Non-pigmented ciliary epithelial cell (primary cell): ENCODE measurements at places on chromosomes 7 and 10.

DNA sequence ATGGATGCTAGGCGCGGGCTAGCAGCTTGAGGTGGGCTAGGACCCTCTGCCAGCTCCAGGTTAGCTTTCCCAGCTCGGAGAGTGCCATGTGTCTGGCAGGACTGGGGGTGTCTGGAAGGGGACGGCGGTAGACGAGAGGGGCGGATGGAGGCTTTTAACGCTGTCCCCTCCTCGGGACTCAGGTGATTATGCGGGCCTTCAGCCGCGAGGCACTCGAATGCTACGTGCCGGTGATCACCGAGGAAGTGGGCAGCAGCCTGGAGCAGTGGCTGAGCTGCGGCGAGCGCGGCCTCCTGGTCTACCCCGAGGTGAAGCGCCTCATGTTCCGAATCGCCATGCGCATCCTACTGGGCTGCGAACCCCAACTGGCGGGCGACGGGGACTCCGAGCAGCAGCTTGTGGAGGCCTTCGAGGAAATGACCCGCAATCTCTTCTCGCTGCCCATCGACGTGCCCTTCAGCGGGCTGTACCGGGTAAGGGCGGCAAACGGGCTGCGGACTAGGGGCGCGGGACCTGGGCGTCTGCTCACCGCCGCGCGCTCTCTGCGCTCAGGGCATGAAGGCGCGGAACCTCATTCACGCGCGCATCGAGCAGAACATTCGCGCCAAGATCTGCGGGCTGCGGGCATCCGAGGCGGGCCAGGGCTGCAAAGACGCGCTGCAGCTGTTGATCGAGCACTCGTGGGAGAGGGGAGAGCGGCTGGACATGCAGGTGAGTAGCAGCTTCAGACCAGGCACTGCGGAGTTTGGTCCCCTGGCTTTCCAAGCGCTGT, 1.1 kb downstream of the CYP26A1 start:
- no peak for DNase-seq

GRCh38 chr7:31783221-31783620, 96.2 kb downstream of the PPP1R17 start:
- no peak for DNase-seq

GRCh38 chr10:123831259-123831658, 60.3 kb downstream of the CPXM2 start:
- DNase-seq, result no peak

DNA sequence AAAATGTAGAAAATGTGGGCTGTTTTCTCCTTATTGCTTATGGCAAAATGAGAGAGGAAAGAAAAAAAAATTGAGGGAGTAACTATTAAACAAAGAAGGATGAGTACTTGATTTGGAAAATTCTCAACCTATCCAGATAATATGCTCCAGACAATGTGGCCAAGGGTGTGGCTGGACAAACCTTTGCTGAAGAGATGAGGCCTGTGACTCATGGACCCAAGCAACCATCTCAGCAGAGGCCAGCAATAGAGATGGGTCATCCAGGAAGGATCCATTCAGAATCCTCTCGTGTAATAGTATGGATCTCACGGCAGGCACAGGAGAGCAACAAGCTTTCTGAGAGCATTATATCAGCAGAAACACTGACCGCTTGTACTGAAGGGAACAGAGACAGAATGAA, 120.3 kb upstream of the CELF2 start:
- DNase-seq, result no peak

GRCh38 chr10:131871673-131872005, 29.2 kb upstream of the PPP2R2D start:
- DNase-seq, result no peak

DNA sequence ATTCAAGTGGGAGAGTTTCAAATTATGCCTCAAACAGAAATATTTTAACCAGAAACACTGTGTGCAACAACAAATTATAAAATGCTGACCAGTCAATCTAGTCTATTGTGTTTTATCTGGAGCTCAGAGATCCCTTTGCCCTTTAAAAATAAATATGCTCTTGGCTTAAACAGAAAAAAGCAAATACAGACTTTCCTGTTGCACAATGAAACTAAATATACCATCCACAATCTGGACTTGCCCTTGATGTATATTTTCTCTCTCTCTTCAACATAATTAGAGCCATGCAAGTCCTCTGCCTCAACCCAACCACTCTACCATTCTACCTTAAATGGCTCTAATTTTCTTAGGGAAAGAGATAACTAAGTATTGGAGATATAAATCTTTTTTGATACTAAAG, 34.9 kb downstream of the ASAH2 start:
- no peak for DNase-seq

- no peak for DNase-seq
Measured at GRCh38 chr10:58833771-58834561, 321.3 kb downstream of the BICC1 start.

- no peak for DNase-seq
Measured at GRCh38 chr10:128059266-128059981, 66.8 kb downstream of the MKI67 start.

- DNase-seq, result no peak
Measured at GRCh38 chr10:78933828-78934531, 134.8 kb upstream of the ZMIZ1 start.

GRCh38 chr10:62610649-62611229, 193.8 kb upstream of the ADO start:
- DNase-seq, result no peak

- DNase-seq, result peak; percentile 80
Measured at GRCh38 chr7:140059273-140060242, 3.2 kb downstream of the PARP12 start.

- DNase-seq, result no peak
Measured at GRCh38 chr7:155360495-155361345, 63.0 kb downstream of the INSIG1 start.

GRCh38 chr7:139893999-139894398, 64.9 kb downstream of the TBXAS1 start:
- no peak for DNase-seq

- no peak for DNase-seq
Measured at GRCh38 chr10:119541459-119542356, 811 bp downstream of the RGS10 start.

GRCh38 chr7:50538478-50538877, 26.7 kb downstream of the DDC start:
- DNase-seq, result no peak

DNA sequence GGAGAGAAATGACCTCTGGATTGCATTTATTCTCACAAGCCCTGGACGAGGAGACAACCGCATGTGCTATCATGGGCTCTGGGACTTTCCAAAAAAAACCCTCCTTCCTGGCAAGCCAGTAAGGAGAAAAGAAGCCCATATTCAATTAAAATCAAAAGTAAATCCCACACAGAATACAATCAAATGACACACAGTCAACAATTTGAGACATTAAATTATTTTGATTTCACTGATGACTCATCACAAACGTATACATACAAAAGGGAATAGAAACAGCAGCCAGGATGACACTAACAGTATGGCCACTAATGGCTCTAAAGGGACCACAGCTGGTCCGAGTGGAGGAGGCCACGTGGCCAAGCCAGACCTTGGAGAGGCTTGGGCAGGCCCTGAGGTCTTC, 24.9 kb downstream of the LRRC20 start:
- no peak for DNase-seq
